ENCODE measurements at places on chromosomes 1 and 21.

DNA sequence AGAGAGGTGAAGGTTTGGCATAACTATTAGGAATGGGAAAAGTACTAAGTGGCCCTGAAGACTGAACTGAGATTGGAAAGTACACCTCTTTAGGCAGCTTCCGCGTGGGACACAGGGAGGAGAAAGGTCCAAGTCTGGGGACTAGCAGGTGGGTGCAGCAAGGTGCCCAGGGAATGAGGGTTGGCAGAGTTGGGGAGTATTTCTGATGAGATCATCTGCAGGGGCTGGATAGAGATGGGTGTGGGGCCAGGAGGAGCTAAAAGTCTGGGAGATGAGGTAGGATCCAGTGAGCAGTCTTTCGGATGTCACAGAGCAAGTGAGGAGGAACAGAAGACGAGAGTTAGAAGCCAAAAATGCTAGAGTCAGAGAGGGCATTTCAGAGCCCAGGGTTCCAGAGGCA lies 36.1 kb downstream of the CDCA8 start:
- DNase-seq, result no peak

GRCh38 chr1:72526926-72527325 lies 244.6 kb upstream of the NEGR1 start:
- no peak for DNase-seq

DNA sequence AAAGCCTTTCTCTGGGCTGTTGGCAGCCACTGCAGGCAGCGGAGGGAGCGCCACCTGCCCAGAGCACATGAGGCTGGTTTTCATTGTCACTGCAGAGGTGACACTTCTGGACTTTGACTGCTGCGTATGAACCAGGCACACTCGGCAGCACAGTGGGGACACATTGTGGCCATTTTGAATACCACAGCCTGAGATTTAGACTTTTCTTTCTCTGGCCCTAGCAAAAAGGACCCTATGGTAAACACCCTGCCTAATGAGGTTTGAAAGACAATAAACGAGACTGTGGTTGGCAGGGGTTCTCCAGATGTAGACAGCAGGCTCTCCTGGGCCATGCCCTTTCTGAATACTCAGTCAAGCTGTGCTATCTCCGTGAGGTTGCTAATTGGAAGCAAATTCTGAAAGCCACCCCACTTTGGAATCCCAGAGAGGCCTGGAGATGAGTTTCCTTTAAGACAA lies 12.0 kb upstream of the KCNE2 start:
- DNase-seq, result peak; percentile 60

DNA sequence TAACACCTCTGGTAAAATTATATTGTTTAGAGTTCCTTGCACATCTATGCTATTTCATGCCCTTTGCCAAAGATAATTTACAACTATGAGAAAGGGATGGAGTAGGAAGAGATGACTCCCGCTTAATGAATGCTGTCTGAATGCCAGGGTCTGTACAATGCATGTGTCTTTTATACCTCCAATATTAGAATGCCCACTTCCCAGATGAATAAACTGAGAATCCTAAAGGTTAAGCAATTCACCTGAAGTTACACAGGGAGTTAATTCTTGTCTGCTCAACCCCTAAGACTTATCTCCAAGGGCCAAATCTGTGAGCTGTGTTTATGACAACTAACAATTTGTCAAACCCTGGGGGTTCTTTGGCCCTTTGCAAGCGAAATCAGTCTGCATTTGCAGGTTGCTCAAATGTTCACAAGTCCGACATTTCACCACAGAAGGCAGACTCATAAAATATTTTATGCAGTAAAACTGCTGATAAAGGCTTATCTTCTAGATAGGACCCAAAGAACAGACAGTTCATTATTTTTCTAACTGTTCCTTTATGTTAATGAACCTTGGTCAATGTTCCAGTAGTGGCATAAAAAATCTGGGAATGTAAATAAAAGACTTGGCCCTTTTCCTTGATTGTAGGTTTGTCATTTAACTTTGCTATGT lies 50.2 kb upstream of the ATP1A1 start:
- no peak for DNase-seq

- peak; percentile 18 for DNase-seq
Observed at GRCh38 chr1:7404046-7404742, 366.9 kb upstream of the VAMP3 start.

GRCh38 chr1:201898992-201899391 lies 10.3 kb downstream of the SHISA4 start:
- no peak for DNase-seq

GRCh38 chr1:115117298-115117697 lies 28.0 kb upstream of the TSPAN2 start:
- no peak for DNase-seq

DNA sequence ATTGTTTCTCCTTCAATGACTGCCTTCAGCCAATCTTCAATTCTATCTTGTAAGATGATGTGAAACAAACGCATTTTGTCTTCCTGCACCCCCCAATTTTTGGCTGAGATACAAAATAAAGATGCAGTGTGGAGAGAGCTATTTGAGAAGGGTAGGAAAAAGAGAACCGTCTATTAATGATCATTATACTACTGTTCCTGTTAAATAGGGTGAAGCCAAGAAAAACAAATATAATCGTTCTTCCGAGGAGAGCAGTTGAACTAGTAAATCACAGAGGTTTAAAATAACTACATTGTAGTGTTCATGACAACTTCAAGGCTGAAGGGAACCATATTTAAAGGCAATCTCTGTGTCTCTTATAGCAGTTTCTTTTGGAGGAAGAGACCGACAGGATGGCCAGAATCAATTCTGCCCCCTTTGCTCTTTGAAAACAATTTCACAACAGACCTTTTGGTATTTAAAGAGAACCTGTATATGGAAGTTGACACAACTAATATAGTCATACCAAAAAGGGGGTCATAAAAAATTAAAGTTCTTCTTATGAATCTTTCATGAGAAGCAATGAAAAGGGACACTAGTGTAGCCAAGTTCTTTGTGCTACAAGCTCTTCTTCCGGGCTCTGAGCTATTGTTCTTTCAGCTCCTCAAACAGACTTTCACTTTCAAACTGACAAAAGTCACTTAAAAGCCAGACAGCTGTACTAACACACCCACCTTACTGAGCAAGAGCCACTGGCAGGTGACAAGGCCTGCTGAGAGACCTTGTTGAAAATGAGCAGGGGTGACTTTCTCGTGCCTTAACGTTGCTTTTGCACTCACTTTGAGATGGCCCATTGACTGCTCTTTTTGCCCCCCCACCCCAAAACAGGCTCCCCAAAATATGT lies 30.9 kb downstream of the PROX1 start:
- no peak for DNase-seq

GRCh38 chr1:40423264-40423642 lies 27.0 kb upstream of the ZFP69B start:
- no peak for DNase-seq

DNA sequence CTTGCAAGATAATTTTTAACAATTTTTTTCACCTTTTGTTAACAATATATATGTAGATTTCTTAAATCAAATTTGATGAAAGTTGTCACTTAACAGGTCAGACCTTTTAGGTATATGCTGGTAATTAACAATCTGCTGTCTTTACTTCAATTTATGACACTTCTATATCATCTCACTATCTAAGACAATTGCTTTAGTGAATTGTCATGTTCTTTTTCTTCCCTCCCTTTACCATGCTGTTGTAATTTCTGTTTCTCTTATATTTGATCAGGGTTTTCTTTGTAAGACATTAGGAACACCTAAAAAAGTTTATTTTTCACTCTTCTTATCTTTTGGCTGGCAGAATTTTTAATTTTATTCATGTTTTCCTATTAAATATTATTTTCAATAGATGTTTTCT lies 2.0 kb downstream of the IFI16 start:
- DNase-seq, result no peak

GRCh38 chr1:67893126-67893495 lies 59.8 kb upstream of the GNG12 start:
- DNase-seq, result no peak

DNA sequence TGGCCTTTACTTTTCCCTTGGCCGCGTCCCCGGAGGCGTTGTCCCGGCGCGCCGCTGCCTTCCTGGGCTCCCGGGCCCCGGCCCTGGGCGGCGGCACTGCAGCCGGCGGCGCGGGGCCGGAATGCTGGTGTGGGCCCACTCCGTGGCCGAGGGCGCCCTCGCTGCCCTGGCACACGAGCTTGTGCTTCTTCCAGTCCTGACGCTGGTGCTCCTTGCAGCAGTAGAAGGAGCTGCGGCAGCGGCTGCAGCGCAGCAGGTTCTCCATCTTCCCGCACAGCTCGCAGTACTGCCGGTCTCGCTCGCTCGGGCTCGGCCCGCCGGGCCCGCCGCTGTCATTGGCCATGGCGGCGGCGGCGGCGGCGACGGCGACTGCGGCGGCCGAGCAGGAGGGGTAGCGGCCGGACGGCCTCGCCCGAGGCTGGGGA lies 529 bp downstream of the EGLN1 start:
- no peak for DNase-seq

- no peak for DNase-seq
Observed at GRCh38 chr1:89005286-89006151, 13.1 kb upstream of the KYAT3 start.

- DNase-seq, result no peak
Observed at GRCh38 chr1:3570066-3570986, 41.0 kb downstream of the MEGF6 start.

DNA sequence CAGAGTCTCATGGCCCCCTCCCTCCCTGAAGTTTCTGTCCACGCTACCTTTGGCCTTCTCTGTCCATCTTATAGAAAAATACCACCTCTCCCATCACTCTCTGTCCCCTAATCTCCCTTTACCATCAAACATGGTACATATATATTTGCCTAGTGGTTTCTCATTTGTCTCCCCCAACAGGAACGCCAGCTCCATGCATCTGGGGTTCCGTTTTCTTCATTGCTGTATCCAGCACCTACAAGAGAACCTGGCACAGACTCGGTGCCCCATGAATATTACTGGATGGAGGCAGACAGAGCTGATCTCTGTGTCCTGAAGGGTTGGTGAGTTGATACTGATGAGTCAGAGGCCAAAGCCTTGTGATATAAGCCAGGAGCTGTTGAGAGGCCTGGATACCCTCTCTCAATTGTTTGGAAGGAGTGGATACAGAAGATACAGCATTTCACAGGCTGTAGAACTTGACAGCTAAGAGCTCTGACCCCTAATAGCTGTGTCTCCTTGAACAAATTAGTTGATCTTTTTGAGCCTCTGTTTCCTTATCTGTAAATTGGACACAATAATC lies 21.9 kb downstream of the HEYL start:
- DNase-seq, result no peak

- DNase-seq, result no peak
Observed at GRCh38 chr1:40633931-40634376, 31.5 kb downstream of the RIMS3 start.

- peak; percentile 76 for DNase-seq
Observed at GRCh38 chr1:52002038-52002917, 11.8 kb upstream of the RAB3B start.

DNA sequence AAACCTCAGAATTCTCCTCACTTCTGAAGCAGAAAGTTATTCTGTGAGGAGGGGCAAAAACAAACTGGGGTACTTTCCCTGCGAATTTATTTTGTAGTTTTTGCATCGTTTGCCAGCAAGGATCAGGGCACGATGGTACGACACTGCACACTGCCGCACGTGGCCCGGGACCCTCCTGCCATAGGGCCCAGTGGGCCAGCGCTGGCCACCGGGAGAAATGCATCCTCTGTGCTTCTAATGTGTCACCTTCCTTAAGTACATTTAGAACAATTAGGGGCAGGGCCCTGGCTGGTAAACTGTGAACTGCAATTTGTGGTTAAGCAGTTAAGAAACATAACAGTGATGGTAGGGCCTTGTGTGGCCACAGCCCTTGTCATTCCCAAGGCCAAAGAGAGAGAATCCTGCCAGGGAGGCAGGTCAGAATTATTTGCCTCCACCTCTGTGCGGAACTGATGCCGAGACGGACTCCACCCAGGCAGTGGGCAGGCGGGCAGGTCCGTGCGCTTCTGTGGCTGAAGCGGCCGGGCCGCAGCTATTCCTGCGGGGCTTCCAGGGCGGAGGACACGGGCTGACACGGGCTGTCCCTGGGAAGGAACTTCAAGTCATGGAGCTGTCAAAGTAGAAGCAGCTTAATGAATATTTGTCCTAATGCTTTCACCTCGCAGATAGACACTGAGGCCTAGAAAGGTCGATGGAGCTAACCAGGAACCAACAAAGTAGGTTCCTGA lies 12.5 kb downstream of the GPR137B start:
- no peak for DNase-seq

- peak; percentile 78 for DNase-seq
Observed at GRCh38 chr21:41631564-41632461, 123.9 kb upstream of the TMPRSS2 start.

- DNase-seq, result no peak
Observed at GRCh38 chr1:153058826-153059784, 1.8 kb upstream of the SPRR2A start.

GRCh38 chr21:45180246-45180599 lies 105.8 kb downstream of the ADARB1 start:
- DNase-seq, result no peak

DNA sequence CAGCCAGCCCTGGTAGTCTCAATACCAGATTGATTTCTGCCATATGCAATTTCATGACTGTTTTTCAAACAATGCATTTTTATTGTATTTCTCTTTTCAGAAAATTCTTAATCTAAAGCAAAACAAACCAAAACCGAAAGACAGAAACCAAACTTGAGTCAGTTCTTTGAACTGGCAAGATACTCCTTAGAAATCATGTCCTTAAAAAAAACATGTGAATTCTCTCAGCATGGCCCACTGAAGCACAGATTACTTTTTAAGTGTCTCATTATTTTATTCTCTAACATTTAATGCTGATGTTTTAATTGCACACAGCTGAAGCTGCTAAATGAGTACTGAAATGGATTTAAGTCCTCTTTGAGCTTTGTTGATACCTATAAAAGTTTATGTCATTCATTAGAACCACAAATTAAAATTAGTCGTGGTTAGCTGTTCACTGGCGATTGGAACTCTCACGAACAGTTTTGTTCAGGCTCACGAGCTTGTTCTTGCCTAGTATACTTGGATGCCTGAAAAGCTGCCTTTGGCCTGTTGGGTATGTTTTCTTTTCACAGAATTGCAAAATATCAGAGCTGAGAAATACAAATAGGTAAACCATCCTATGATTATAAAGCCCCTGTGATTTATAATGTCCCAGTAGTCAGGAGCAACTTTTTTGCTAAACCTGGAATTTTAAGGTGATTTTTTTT lies 87.5 kb downstream of the CAMTA1 start:
- DNase-seq, result no peak

DNA sequence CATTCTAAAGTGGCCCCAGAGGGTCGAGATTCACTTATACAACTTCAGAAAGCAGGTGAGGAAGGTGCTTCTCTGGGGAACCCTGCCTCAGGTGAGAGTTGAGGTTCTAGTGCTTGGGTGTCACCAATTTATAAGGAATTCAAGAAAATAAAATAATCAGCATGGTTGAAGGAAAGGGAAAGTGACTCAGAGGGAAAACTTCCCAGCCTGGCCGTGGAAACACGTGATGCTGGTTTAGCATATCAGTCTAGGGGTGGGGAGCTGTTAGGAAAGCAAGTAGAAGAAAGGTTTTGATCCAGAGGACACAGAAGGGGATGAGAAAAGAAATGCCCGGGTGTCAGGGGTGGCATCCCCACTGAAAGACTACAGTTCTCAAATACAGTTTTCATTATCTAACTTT lies 37.7 kb upstream of the TMEM125 start:
- peak; percentile 46 for DNase-seq
